Jurkat, Clone E6-1 (cell line): ENCODE measurements at places on chromosomes 1 and 21.
A peak's percentile ranks its signal among the peaks of the same experiment; 100 is the strongest.

DNA sequence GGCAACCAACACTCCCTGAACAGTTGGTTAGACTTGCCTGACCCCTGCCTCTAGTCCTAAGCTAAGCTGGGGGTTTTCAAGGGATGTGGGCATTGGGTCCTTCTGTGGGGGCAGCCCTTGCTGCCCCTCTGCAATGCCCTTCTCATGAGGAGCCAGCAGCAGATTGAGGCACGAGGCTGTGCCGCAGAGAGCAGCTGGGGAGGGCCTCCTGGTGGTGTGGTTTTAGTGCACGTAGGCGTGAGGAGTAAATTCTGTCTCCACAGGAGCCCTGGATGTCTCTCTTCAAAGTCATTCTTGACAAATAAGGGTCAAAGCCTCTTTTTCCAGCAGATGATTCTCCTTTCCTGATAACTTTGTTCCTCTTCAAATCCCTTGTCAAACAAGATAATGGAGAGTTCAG, 31.8 kb upstream of the KLHDC7A start:
- DNase-seq = no peak

- DNase-seq = no peak
Measured at GRCh38 chr1:71804140-71804539, 478.2 kb downstream of the NEGR1 start.

DNA sequence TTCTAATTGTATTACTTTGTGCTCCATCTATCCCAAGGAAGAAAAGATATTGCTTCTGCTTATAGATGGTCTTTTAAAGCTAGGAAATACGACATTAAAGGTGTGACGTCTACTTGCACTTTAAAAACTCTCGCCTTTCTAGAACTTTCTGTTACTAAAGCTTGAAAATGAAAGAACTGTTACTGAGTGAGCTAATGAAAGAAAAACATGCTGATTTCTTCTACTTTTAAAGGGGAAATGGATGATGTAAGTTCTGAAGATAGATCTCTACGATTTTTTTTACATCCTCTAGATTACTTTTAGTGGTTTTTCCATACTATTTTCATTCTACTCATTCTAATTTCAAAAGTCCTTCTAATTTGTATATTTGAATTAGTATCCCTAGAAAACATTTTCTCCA, 387.5 kb downstream of the USP25 start:
- no peak for DNase-seq

- no peak for DNase-seq
Measured at GRCh38 chr21:45262041-45262581, 25.6 kb downstream of the POFUT2 start.

GRCh38 chr21:29078869-29079767, 5.7 kb upstream of the CCT8 start:
- DNase-seq = peak; percentile 81

- no peak for DNase-seq
Measured at GRCh38 chr1:202143768-202144401, 652 bp downstream of the ARL8A start.

GRCh38 chr1:230028602-230029223, 38.3 kb upstream of the GALNT2 start:
- no peak for DNase-seq

GRCh38 chr1:198829944-198830343, 191.1 kb downstream of the PTPRC start:
- DNase-seq = no peak

DNA sequence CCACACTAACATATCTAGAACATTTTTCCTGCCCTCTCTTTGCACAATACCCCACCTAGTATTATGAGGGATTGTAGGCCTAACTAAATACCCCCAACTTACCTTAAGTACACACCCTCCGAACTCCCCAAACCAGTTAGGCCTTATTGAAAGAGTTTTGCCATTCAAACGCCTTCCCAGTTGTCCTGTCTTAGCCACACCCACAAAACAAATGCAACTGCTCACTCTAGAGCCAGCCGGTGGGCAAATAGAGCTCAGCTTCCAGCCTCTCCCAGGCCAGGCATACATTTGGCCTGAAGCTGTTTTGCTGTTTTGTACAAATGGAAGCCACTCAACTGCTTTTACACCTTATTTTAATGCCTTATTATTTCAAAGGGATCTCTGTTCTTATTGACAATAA, 224.2 kb upstream of the RUNX1 start:
- DNase-seq = no peak

DNA sequence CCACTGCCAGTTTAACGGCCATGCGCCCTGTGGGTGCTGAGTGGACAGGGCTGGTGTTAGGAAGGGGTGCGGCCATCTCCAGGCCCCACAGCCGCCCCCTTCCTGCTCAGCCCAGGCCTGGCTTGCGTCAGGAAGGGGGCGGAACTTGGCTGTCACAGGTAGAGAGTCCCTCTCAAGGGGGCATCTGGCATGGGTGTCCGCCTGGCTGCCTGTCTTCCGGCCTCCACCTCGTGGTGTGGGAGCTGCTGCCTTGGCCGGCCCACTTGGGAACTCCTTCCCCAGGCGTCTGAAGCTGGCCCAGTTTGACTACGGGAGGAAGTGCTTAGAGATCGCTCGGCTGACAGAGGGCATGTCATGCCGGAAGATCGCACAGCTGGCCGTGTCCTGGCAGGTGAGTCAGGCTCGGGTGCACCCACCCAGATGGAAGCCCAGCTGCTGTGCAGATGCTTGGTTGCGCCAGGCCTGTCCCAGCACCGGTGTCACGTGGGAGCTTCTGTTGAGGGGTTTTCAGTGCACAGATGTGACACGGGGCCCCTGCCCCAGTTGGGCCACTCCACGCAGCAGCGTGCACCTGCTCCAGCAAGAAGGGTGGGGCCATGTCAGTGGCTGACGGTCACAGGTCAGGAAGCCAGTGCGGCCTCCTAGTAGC, 9.1 kb upstream of the ATAD3B start:
- DNase-seq = no peak

- no peak for DNase-seq
Measured at GRCh38 chr1:1115136-1115785, 628 bp downstream of the C1orf159 start.

GRCh38 chr1:14613926-14614325, 15.4 kb downstream of the KAZN start:
- DNase-seq = no peak

DNA sequence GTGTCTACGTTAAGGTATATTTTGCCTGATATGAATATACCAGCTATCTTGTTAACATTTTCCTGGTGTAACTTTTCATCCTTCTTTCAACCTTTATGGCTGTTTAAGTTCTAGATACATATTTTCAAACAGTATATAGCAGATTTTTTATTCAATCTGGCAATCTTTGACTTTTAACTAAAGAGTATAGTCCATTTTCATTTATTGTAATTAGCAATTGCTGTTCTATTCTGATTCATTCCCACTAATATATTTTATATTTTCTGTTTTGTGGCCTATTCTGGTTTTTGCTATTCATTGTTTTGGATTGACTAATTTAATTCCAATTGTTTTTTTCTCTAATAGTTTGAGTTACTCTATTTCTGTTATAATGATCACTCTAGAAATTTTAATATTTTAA, 7.3 kb upstream of the C1orf162 start:
- DNase-seq = no peak

DNA sequence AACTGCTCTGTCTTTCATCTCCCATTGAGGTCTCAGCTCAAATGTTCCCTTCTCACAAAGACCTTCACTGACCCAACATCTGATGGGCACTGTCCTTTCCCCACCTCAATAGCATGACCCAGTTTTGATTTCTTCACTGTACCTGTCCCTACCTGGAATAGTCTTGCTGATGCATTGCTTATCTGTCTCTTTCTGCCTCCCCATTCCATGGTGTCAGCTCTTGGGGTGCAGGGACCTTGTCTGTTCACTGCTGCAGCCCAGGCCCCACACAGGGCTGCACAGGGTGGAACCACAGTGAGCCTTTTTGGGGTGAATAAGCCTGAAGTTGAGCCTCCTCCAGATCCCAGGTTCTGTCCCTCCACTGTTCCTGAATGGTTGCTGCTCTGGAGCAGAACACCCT, 414.9 kb downstream of the PTPRU start:
- DNase-seq = no peak
